ENCODE measurements at places on chromosomes 11 and 22.

DNA sequence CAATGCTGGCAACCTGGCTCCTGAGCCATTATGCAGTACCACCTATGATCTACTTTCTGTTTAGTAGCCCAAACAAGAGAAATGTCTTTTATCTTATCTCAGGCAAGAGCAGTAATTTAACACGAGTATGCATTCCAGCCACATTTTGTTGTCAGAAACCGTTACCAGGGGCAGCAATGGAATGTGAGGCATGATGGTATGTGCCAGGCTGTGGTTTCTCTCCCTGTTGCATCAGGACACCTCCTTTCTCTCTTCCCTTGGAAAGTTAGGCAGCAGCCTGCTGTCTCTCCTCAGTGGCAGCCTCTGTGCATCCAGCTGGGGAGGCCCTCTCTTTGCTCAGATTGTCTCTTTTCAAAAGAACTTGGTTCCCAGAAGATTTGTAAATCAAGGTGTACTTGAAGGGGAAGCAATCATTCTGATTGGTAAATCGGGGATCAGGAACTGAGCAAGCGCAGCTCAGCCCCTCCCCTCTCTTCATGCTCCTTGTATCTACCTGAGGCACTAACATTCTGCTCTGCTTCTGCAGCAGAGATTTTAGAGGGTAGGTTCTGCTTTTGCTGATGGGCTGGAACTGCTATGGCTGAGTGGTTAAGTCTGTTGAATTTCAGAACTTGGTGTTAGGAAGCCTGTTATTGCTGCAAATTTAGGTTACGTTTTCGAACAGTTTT, 229.2 kb downstream of the ADAMTS15 start:
- peak; percentile 29 for DNase-seq

- DNase-seq = no peak
These were observed 48.8 kb downstream of the GDPD4 start for GRCh38 chr11:77252555-77253270.

DNA sequence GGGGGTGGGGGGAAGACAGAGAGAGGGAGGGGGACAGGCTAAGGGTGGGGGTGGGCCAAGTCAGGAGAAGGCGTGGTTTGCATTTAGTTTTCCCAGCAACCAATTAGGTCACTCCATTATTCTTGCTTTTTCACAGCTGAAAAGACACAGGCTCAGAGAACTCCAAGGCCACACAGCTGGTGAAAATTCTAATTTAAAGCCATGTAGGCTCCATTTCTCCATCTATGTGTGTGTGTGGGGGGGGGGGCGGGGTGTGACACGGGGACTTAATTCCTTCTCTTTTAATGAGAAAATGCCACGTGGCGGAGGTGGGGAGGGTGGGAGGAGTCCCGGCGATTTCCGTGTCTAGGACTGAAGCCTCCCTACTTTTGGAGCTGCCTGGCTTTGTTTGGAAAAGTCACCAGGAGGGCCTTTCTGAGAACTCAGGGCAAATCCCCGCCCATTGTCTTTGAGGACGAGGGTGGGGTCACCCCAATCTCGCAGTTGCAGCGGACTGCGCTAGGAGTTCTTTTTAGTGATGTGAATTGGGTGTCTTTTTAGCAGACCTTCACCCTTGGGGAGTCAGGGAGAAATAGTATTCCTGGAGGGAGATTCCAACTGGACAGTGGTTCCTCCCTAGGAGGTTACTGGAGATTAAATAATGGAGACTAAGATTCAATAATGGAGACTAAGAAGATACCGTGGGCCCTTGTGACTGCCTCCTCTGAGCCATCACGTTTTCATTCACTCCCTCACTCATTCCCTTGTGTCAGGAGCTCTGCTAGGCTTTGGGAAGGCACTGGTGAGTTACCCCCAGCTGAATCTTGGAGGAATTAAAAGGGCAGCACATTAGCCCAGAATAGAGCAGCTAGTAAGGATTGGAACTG, 36.4 kb upstream of the PTPRJ start:
- peak; percentile 63 for DNase-seq

GRCh38 chr11:86916330-86916729, 38.9 kb downstream of the FZD4 start:
- DNase-seq = peak; percentile 15

DNA sequence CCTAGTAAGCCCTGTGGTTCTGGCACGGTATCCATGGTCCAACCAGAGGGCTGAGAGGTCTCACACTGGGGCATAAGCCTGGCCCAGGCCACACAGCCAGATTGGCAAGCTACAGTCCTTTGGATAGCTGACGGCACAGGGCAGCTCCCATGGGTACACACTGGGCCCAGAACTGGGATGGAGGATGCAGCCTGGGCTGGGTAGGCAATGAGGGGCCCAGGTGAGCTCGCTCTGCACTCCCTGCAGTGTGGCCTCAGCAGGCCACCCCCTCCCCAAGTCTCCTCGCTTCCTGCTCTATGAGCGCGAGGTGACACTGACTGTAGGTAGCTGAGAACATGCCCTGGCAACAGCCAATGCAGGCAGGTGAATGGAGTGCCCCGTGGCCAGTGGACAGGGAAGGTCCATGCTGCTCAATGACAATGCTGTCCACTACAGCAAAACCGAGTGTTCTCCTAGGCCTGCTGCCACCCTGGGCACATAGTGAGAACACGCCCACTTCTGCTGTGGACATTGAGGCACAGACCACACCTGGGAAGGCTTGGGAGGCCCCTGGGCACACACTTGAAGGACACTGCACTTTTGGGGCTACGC, 3.8 kb downstream of the ARVCF start:
- DNase-seq = no peak

- no peak for DNase-seq
These were observed 921 bp upstream of the NUCB2 start for GRCh38 chr11:17275400-17276235.

- DNase-seq = peak; percentile 61
These were observed 12.3 kb downstream of the MYO7A start for GRCh38 chr11:77140231-77140851.

GRCh38 chr11:43944761-43945311, 2.4 kb downstream of the C11orf96 start:
- DNase-seq = peak; percentile 82

- DNase-seq = no peak
These were observed 9.3 kb upstream of the NXPE4 start for GRCh38 chr11:114604886-114605285.

DNA sequence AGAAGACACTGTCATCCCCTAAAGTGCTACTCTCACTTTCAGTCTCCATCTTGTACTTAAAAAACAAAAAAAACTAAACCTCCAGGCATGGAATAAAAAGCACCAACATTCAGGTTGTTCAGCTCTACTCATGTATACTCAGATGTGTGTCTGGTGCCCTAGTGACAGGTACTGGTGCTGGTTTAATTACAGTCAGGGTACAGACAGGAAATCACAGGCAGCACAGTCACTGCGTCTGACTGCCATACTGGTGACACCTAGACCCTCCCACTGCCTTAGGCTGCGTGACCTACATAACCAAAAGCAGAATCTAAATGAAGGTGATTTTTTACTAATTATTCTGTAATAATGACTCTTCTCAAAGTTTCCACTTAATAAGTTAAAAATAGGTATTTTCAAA, at the start of gene ARHGAP32:
Gene ARHGAP32, minus strand, starts transcription at position 176 of the 400 bp plus-strand sequence. Its CDS starts 127 bp downstream, at position 49.
- no peak for DNase-seq

GRCh38 chr11:107860688-107861087, 2.1 kb upstream of the SLC35F2 start:
- DNase-seq = peak; percentile 19

DNA sequence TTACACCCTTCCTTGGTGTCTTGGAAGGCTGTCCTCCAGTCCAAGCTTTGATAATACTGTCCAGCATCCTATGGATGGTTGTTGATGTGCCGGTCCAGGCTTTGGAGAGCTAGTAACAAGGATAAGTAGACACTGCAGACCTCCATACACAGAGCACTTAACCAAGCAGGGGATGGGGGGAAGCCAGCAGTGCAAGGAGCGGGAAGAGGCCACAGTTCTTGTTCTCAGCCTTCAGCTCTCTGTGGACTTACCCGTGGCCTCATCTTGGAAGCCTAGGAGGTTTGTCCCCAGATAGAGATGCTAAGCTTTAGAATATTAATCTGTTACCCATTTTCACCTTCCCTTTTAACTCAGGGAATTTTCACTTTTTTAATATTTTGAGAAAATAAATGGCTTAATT, 30.9 kb upstream of the ZC3H12C start:
- DNase-seq = no peak

GRCh38 chr11:126139111-126140091, 72.0 kb downstream of the RPUSD4 start:
- no peak for DNase-seq

- DNase-seq = no peak
These were observed 134.9 kb upstream of the ISX start for GRCh38 chr22:34931026-34931425.

DNA sequence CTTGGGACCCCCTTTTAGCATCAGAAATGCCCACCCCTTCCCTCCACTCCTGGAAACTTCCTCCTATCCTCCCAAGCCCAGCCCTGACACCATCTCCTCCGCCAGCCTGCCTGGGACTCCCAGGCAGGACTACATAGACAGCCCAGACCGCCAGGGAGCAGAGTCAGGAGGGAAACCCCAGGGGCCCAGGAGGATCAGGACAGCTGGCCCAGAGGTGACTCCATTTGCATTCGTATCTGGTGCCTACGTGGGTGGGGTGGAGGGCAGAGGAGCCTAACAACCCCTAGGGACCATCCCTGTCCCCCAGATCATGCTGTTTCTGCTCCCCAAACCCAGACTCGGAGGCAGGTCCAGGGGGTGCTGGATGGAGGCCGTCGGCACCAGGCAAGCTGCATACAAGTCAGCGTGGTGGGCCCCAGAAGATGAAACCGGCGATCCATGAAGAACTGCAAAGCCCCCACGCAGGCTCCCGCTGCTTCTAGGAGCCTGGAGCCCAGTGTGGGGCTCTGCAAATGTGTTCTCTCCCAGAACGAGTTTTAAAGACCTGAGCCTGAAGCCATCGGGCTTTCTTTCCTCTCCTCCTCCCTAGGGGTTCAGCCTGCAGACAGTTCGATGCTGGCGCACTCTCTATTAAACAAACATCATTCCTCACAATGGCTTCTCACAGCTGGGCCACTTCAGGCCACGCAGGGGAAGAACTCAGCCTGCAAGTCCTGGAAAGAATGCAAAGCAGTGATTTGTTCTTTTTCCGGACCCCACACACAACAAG, 1506.8 kb downstream of the BRD1 start:
- no peak for DNase-seq

- no peak for DNase-seq
These were observed 2.4 kb upstream of the PPFIBP2 start for GRCh38 chr11:7511401-7511800.

GRCh38 chr11:17148536-17148935, 59.2 kb downstream of the PIK3C2A start:
- no peak for DNase-seq

- DNase-seq = peak; percentile 98
These were observed 42.4 kb downstream of the KCNJ4 start for GRCh38 chr22:38412435-38413084.

- DNase-seq = no peak
These were observed 18.0 kb downstream of the DERL3 start for GRCh38 chr22:23820748-23821211.

- DNase-seq = no peak
These were observed 3.2 kb downstream of the TPP1 start for GRCh38 chr11:6615882-6616585.
